ENCODE measurements at places on chromosomes 3 and 15. TPM values are rescaled to one million over a fixed set of nuclear protein-coding genes. Genes with fewer than 3 reads are reported as not detected.

The CTXN2 gene
- not detected for total RNA-seq

DNA sequence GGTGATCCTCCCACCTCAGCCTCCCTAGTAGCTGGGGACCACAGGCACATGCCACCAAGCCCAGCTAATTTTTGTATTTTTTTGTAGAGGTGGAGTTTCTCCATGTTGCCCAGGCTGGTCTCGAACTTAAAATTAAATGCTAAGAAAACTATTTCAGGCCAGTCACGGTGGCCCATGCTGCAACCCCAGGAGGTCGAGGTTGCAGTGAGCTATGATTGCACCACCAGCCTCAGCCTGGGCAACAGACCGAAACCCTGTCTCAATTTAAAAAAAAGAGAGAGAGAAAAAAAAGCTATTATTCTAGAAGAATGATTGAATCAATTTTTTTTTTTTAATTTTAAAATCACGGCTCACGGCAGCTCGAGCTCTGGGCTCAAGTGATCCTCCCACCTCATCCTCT lies 4.7 kb downstream of the SLC51A start:
- DNase-seq: no peak

DNA sequence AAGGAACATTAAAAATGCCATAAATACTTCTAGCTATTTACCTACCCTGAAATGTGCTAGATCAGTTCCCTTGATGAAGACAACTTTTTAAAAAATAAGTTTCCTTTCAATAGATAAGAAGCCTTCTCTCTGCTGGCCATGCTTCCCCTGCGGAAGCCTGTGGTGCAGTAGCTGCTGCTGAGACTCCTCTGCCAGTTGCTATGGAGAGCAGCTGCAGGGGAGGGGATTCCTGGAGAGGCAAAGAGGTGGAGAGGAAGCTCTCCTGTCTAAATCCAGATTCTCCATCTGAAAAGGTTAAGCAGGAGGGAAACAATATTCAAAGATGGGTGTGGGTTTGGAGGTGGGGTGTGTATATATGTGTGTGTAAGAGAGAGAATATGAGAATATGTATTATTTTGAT lies 69.8 kb upstream of the BFSP2 start:
- DNase-seq: no peak

The GABRA5 gene
- not detected for total RNA-seq

- peak; percentile 60 for DNase-seq
Measured at GRCh38 chr3:9169956-9170850, 79.2 kb downstream of the SRGAP3 start.

DNA sequence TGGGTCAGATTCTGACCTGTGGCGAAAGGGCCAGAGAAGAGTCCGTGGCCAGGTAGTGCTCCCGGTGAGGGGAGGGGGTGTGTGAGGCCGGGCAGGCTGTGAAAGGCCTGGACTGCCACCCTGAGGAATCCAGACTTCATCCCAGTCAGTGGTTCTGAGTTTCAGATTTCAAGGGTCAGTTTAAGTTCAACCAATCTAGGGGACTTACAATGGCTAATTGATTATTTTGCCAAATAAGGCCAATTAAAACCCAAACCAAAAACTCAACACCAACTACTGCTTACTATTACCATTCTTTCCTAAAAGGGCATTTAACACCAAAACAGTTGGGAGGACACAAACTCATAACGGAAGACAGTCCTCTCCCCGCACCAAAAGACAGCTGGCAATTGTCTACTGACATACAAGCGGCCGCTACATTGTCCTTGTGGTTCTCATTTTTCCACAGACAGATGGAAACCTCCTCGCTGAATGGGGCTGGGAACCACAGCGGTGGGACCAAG lies 30.5 kb downstream of the TMEM44 start:
- no peak for DNase-seq

- no peak for DNase-seq
Measured at GRCh38 chr3:170076715-170077238, 39.0 kb downstream of the GPR160 start.

- peak; percentile 77 for DNase-seq
Measured at GRCh38 chr3:141373768-141374526, 5.6 kb downstream of the ZBTB38 start.

The PPM1L gene
- 1.7 TPM for total RNA-seq

- DNase-seq: no peak
Measured at GRCh38 chr3:23075496-23075895, 127.6 kb upstream of the UBE2E2 start.

DNA sequence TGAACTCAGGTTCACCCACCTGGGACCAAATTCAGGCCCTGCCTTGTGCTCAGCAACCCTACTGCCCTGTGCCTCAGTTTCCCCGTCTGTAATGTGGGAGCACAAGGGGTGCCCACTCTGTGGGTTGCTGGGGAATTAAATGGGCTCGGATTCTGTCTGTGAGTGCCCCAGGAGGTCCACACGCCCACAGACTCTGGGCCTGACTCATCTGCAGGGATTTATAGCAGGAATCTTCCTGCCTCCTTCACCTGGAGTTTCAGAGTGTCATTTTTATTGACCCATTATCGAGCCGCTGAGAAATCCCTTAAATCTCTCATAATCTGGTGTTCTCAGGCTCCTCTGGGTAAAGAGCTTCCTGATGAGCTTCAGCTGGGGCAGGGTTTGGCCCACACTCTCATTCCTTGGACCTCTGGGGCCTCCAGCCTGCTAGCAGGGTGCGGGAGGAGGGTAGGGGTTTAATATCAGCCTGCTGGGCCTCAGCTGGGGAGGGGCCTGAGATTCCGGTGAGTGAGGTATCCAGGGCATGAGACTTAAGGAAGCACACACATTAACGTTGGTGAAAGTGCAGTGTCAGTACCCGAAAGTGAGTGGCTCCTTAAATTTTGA lies 16.4 kb downstream of the C3orf18 start:
- DNase-seq: no peak

The PPP1R14D gene
- total RNA-seq: not detected

GRCh38 chr15:56242576-56243162 lies 1.0 kb downstream of the RFX7 start:
- peak; percentile 36 for DNase-seq

DNA sequence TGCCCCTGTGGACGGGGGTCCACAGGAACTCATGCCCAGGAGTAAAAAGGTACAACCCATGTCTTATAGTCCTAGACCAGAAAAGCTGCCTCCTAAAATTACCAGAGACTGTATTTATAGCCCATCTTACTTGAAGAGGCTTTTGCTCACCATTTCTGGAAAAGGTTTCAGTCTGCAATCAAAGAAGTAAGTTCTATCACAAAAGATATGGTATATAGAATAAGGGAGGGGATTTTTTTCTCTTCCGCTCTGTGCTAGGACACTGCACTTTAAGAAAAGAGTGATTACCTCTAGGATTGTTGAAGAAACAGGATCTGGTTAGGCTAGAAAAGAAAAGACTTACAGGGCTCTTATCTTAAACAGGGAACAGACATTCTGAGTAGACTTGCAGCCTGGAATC lies 2.6 kb downstream of the SSUH2 start:
- DNase-seq: no peak

DNA sequence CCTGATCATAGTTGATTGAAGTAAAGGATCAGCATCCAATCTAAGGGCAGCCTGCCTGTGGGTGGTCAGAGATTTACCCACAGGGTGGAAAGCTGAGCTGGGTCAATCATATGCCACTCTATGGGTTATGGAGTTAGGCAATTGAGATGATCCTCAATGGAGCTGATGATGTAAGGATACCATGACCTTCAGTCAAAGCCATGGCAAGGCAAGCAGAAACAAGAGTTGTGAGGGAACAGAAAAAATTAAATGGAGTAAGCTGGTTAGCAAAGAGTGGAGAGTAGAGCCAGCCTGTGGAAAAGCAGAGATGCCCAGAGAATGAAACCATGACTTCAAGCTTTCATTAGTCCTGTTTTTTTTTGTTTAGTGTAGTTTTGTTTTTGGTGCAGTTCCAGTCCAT lies 5.7 kb upstream of the IQGAP1 start:
- no peak for DNase-seq

The LMLN gene
- 11.2 TPM for total RNA-seq

DNA sequence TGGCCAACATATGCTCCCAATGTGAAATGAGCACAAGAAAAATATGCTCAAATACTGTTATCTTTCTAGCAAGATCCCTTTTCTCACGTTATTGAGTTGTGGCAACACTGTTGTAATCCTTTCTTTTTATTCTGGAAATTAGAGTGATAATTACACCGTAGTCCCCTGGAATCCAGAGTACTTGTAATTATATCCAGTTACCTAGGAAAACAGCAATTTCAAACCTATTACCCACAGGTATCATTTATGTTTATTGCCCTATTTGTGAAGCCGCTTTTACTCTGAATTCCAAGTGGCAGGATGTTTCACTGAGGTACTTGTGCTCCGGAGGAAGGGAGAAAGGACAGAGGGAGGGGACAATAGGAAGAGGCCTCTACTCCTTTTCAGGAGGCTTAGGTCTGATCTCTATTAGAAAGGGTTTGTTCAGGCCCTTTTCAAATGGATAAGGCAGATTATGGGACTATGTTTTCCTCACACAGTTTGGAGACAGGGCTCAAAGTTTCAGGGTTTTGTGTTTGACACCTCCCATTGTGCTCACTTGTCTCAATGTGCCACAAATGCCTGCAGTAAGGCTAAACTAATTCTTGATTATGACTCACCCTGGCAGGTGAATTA lies 646.6 kb downstream of the TUSC7 start:
- DNase-seq: no peak

GRCh38 chr3:185270956-185271332 lies 17.1 kb upstream of the EHHADH start:
- DNase-seq: no peak

The BTLA gene
- not detected for total RNA-seq

DNA sequence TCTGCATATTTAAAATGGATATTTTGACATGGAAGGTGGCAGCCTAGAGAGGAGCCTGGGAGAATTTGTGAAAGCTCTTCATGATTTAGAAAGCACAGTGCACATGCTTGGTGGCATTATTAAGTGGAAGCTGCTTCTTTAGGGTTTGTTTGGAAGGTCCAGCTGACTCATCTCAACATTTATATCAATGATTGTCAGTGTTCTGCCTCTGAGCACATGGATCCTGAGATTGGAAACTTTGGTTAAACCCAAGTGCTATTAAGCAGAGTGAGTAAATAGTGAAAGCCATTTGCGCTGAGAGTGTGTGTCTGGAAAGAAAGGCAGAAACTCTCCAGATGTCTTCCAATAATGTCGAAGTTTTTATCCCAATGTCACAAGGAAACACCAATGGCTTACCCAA lies 7.4 kb downstream of the NOX5 start:
- no peak for DNase-seq

All from MCF 10A (cell line).